ENCODE measurements at places on chromosomes 6 and 20.

DNA sequence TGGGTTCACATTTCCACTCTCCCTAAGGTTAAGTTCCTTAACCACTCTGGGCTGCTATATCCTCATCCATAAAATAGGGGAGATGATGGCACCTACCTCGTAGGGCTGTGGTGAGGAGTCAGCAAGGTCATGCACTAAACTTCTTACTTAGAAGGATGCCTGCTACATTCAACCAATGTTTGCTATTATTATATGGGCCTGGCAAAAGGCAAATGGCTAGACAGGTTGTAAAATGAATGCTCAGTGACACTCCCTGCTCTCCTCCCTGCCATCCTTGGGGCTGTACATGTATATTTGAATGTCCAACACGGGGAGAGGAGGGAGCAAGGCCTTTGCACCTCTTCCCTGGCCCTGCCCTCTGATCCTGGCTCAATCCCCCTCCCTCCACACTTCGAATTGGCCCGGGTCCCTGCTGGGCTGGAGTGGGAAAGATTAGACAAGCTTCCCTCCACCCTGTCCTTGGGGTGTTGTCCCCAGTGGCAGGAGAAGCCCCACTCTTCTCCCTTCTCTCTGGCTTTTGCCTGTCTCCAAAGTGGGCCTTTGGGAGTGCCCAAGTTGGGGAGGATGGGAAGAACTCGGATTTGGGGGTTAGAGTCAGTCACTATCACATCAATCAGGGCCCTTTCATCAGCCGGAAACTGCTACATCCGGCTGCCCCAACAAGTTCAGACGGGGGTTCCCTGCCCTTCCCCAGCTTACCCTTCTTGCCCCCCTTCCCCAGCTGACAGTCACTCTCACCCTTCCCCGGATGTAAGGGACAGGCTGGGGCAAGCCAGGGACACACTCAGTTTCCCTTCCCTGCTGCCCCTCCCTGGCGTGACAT is 36.3 kb upstream of the VEGFA start:
- peak; percentile 62 for DNase-seq

- DNase-seq: no peak
Observed at GRCh38 chr6:84416043-84416657, 188.7 kb upstream of the CEP162 start.

GRCh38 chr6:77036400-77036799 is 426.9 kb downstream of the HTR1B start:
- DNase-seq: no peak

DNA sequence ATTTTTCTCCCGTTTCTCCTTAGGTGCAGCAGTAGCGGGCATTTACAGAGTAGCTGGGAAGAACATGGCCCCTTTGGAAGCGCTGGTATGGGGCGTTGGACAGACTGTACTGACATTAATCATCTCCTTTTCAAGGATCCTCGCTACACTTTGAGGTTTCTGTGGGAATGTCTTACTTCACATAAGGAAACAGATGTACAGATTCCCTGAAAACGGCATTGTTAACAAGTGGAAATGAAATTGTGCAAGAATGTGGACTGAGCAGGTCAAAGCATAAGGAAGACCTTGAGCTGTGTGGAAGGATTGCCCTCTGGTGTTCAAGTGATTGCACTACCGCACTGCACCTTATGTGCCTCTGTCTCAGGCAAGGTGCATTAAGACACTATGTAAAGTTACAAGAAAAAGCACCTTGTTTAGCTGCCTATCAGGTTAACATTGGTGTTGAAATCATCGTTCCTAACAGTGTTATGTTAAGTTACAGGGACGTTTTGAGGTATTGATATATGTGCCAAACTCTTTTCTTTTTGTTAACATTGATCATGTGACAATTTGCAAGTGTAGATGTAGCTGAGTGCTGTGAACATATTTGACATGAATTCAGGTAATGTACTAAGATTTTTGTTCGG is 38.0 kb downstream of the TMEM170B start:
- DNase-seq: peak; percentile 57

- no peak for DNase-seq
Observed at GRCh38 chr6:33452496-33452895, 1.9 kb upstream of the ZBTB9 start.

DNA sequence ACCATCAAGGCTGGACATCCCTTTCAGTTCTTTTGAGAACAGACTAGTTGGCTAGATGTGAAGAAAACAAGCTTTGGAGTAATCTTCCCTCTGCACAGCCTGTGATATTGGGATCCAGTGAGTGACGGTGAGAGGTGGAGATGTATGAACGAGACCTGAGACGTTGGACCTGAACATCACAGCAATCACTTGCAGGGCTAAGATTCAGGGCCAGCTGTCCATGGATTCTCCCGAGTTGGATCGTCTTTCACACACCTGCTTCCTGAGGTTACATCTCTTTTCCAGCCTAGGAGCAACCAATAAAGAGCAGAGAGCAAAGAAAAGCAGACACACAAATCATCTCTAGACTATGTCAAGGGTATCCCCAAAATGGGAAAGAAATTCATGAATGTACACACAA is 30.0 kb upstream of the TMEM14A start:
- no peak for DNase-seq

GRCh38 chr6:23213651-23214050 is 644.3 kb downstream of the HDGFL1 start:
- no peak for DNase-seq

- no peak for DNase-seq
Observed at GRCh38 chr6:52180787-52181558, 5.2 kb upstream of the IL17A start.

DNA sequence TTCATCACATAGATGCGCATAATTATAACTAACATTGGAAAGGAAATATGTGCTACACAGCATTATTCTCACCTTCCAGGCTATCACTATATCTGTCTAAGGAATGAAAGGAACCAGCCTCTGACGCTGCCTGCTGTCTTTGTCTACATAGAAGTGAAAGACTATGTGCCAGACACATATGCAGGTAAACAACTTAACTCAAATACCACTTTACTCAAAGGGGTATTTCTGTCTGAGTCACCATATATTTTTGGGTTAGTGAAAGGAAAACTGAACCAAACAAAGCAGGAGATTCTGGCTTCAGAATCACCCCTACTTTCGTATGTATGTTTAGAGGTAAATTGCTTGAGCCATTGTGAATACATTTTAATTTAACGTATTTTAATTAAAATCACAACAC is 328.6 kb upstream of the PLCB4 start:
- no peak for DNase-seq

- DNase-seq: no peak
Observed at GRCh38 chr6:42762950-42763349, 17.0 kb upstream of the TBCC start.

- no peak for DNase-seq
Observed at GRCh38 chr20:59873409-59873808, 60.0 kb downstream of the SYCP2 start.

GRCh38 chr6:49606721-49607390 is 29.8 kb downstream of the RHAG start:
- peak; percentile 17 for DNase-seq

- DNase-seq: no peak
Observed at GRCh38 chr20:32610472-32611218, 25.5 kb upstream of the NOL4L start.

DNA sequence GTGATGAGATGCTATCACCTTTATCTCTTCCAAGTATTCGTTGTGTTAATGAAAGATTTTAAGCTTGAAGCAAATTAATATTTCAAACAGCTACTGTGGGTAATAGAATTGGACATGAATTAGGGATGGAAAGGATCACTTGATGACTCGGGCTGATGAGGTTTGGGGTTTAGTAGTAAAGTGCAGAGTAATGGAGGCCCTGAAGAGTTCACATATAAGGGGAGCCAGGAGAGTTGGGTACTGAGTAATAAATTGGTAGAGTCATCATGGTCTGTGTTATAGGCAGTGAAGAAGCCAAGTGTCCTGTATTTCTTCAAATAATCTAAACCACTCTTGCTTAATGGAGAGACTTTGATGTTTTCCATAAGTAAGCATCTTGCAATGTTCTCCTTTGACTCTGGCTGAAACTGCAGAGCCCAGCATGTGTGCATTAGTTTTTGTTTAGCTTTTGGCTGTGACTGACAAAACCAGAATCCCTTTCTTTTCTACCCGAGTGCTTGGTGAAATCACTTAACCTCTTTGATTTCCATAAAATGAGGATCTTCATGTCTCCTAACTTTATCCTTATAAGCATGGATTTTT is 57.6 kb downstream of the L3MBTL3 start:
- no peak for DNase-seq

DNA sequence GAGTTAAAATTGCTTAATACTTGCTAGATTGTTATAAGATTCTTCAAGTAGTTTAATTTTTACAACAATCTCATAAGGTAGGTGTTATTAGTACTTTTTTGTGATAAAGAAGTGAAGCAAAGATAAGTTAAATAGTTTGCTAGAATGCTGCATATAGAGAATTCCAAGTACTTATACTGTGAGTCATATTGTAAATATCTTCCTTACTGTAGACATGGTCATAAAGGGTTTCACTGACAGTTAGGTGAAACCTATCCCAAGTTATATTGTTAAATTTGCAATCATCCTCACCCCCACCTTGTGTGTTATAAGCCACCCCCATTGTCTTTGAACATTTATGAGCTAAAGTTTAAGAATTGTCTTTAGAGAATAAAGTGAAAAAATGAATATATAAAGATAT is 142.0 kb downstream of the FAM83B start:
- DNase-seq: no peak

DNA sequence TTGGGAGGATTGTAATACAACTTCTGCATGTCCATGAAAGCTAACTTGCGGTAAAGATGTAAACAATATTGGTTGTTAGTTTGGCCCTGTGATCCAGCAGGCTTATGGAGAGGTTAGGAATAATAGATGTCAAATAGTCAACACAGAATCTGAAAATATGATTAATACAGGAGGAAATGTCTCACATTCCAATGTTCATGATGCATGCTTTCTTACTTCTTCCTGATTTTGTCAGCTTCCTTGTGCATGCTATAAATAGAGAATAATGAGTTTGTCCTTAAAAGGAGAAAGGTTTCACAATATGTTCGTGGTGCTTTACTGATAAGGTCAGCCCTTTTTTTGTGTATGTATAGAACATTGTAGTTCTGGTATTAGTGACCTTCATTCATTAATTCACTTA is 136.7 kb downstream of the MMUT start:
- DNase-seq: no peak

- DNase-seq: peak; percentile 81
Observed at GRCh38 chr6:155171109-155171746, 92.6 kb upstream of the CLDN20 start.

DNA sequence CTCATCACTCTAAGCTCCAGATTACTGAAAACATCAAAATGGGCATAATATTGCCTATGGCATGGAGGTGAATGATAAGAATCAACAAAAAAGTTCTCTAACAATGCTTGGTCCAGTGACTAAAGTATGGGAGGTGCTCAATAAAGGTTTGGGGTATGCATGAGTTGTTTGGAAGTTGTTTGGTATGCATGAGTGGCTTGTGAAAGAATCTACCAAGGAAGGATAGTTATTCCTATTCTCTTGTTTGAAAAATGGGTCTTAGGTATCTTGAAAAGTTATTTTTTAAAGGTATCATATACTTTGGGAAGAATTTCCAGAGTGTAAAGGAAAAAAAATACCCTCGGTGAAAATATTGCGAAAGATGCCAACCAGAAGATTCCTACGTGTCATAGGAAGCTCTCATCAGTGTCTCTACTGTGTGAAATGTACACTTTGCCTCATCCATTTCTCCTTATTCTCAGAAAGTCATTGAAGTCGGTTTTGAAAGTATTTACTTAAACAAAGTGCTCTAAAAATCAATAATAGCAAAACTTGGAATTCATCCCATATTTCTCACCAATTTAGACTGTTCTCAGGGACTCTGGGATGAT is 449.8 kb downstream of the ADGRB3 start:
- DNase-seq: no peak

DNA sequence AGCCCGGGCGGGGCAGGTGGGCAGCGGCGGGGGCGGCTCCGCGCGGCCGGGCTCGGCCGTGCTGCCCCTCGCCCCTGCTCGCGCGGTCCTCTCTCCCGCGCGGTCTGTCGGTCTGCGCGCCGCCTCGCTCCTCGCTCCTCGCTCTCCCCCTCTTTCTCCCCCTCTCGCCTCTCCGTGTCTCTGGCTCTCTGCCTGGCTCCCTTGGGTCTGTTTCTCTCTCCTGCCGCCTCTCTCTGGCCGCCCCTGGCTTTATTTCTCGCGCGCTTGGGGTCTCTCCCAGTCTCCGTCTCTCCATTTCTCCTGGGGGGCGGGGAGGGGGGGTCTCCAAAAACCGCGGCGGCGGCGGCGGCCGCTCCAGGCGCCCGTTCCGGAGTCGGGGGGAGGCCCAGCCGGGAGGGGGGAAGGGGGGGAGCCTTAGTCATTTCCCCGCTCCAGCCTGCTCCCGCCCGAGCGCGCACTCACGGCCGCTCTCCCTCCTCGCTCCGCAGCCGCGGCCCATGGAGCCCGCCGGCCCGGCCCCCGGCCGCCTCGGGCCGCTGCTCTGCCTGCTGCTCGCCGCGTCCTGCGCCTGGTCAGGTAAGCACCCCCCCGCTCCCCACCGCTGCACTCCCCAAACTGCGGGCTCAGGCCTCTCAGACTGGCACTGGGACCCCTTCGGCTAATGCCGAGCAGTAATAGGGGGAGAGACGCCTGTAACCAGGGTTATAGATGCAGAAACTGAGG is at the start of gene SIRPA:
TSS of gene SIRPA (plus strand) at position 457 of the 723 bp plus-strand sequence. CDS start at position 498, 41 bp downstream.
- no peak for DNase-seq

DNA sequence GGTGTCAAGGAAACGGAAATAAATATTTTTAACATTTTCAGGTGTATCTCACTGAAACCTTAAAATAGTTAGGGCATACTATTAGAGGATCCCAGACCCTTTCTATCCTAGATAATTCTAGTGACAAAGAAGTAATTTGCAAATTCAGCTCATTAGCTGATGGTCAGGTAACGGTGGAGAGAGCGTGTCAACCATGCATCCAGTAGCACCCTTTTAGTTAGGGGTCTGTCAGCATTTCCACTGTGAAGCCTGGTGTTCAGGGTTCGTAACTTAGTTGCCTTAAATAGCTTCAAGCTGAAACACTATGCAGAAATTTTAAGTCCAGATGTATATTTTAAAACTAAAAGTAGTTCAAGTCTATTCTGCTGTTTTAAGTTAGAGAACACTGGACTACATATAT is 48.5 kb upstream of the SUPT3H start:
- DNase-seq: no peak

DNA sequence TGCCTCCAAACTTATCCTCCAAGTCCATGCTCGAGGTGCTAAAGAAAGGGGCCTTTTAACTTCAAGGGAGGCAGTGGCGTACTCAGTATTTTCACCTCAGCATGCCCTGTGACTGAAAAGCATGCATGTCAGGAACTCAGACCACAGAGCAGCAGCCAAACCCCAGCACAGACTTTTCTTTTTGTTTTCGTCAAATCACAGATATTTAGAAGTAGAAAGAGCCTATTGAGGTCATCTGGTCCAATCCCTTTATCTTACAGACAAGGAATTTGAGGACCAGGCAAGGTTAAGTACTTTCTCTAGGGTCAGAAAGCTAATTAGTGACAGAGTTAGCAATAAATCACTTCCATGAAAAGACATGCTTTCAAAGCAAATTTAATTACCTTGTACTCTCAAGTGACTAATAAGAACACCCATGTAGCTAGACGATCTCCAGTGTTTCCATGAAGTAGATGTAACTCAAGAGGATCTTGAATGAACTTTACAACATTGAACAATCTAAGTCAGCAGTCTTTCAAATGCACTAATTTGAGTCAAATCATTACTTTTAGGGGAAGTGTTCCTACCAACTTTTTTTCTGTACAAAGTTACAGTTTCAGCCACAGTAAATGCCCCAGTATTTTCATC is 35.9 kb downstream of the MOXD1 start:
- no peak for DNase-seq

GRCh38 chr20:50854506-50855249 is 59.8 kb downstream of the BCAS4 start:
- no peak for DNase-seq
